ENCODE measurements at places on chromosomes 1 and 21.

DNA sequence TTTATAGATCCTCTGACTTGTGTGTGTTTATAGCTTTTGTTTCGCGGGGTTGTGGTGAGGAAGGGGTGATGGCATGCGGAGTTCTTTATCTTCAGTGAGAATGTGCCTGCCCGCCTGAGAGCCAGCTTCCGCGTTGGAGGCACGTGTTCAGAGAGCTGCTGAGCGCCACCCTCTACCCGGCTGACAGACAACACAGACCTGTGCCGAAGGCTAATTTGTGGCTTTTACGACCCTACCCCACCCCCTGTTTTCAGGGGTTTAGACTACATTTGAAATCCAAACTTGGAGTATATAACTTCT is 14.4 kb upstream of the CD101 start:
- DNase-seq = no peak

DNA sequence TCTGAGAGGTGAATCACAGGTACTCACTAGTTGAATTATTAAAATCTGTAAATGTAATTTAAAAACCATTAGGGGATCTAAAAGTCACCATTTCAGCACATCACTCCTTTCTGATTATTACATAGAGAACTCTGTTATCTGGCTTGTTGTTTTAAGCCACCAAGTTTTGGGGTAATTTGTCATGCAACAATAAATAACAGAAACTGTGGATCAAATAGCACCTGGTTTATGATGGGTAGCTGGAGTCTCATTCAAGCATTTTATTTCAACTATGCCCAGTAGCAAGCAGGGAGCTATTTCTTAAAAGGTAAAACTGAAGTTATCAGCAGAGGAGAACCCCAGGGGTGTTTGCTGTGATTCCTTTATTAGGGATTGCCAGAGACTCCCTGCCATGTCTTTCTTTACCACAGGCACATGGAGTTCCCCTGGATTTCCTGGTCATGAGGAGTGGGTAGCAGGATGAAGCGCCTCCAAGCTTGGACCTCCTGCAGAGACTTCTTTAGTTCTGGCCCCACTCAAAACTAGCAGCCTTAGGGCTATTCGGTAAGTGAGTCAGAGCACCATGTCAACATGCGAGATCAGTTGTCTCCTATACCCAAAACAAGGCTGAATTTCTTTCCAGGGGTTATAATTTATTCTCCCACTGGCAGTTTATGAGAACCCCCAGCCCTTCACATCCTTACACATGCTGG is 179.2 kb downstream of the GIPC2 start:
- no peak for DNase-seq

GRCh38 chr1:223244366-223245103 is 101.5 kb upstream of the TLR5 start:
- no peak for DNase-seq

GRCh38 chr1:212344905-212345304 is 59.7 kb downstream of the PPP2R5A start:
- DNase-seq = no peak

- DNase-seq = no peak
These were observed 1.2 kb downstream of the PIGP start for GRCh38 chr21:37071561-37072273.

DNA sequence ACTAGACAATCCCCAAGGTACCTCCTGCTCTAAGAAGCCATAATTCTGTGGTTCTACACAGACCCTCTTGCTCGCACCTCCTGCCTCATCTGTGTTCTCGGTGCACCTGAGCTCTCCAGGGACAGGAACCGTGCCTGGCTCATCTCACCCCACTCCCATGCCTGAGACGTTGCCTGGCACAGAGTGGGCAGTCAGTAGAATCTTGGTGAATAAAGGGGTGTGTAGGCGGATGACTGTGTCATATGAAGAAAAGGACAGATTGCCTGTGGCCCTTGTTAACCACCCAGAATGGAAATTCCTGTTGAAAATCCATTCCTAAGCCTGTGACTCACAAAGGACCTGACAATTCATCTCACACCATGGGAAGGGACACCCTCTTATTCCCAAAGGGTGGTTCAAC is 92.9 kb downstream of the KCNN3 start:
- no peak for DNase-seq

DNA sequence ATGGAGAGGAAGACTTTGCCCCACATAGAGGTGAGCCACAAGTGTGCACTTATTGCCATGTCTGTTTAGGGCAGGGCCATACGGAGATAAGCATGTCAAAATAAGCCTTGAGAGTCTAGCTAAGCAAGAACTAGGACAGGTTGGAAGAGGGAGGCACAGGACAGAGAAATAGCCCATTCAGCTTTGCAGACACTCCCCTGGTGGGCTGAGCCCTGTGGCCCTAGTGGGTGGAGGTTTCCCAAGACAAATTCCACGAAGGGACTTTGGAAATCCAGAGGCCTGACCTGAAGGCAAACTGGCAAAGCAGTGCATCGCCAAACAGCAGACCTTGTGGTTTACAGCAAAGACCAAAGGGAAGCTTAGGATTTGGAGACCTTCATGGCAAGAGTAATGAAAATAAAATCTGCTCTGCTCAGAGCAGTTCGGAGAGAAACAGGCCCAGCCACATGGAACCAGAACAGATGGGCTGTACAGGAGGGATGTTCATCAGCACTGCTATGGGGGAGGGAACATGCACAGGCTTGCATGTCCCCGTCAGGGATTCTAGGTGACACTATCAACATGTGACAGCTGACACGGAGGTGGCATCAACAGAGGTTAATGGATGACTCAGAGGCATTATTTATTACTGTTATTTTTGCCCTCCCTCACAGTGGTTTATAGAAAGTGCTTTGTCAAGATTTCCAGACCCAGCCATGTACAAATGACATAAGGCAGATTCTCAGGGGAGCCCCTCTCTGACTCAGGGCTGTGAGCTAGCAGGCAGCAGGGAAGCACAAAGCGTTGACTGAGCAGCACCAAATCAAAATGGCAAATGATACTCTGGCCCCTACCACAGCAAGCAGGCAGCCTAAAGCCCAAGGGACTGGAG is 90.1 kb upstream of the IRF2BP2 start:
- DNase-seq = no peak

DNA sequence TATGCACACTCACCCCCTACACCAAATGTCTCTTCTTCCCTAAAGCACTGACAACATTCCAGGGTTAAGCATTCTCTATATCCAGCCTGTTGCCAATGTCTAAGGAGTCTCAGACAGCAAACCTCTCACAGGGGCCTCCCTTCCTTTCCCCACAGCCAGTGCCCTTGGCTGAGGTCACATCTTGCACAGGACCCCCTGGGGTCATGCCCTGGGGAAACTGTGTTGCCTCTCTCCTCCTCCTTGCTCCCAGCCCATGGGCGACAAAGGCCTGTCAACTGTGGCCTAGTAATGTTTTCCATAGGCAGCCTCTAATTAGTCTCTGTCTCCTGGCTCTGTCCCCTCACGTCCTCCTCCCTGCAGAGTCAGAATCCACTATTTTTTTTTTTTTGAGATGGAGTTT is 54.6 kb downstream of the NENF start:
- DNase-seq = no peak

GRCh38 chr1:11414926-11415538 is 63.9 kb upstream of the DISP3 start:
- no peak for DNase-seq

GRCh38 chr1:201653233-201653632 is 114.3 kb downstream of the NAV1 start:
- peak; percentile 45 for DNase-seq

DNA sequence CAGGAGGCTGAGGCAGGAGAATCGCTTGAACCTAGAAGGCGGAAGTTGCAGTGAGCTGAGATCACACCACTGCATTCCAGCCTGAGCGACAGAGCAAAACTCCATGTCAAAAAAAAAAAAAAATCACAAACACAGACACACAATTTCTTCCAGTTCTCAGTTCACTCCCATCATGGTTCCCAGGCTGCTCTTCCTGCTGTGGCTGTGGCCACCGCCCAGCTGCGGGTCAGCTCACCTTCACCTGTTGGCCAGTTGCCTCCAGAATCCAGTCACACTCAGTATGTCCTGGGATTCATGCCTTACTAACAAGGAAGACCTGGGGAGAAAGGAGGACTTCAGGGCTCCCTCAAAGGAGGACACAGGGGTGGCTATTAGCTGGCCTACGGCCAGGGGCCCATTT is 45.9 kb upstream of the SLC25A33 start:
- no peak for DNase-seq

GRCh38 chr1:159908031-159908940 is 8.3 kb upstream of the CFAP45 start:
- DNase-seq = no peak

DNA sequence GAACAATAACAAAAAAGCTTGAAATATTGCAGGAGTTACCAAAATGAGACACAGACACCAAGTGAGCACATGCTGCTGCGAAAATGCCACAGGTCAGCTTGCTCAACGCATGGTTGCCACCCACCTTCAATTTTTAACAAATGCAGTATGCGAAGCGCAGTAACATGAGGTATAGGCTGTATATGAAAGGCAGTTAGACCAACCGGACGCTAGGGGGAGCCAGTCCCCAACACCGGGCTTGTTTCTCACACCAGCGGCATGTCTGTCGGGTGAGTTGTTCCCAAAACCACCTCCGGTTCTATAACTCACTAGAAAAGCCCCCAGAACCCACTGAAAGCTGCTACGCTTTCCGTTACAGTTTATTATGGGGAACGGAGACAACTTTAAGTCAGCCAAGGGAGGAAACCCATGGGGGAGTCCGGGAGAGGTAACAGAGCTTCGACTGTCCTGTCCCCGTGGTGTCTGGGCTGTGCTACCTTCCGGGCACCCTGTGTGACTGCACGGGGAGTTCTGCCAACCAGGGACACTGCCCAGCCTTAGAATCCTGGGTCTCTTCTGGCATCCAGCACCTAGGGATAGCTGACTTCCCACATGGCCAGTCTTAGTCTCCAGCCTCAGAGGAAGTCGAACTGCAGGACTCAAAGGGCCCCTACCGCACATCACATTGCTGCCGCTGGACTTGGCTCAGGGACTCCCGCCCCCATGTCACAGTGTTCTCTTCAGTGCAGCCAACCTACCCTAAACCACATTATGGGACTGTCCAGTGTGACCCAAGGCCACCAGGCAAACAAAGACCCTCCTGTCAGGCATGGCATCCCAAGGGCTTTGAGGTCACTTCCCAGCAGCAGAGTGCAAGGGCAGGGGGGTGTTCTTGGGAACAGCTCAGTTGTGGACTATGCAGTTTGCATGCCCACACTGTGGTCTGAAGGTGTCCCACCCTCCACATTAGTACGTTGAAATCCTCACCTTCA is 14.0 kb downstream of the RNF187 start:
- peak; percentile 77 for DNase-seq

DNA sequence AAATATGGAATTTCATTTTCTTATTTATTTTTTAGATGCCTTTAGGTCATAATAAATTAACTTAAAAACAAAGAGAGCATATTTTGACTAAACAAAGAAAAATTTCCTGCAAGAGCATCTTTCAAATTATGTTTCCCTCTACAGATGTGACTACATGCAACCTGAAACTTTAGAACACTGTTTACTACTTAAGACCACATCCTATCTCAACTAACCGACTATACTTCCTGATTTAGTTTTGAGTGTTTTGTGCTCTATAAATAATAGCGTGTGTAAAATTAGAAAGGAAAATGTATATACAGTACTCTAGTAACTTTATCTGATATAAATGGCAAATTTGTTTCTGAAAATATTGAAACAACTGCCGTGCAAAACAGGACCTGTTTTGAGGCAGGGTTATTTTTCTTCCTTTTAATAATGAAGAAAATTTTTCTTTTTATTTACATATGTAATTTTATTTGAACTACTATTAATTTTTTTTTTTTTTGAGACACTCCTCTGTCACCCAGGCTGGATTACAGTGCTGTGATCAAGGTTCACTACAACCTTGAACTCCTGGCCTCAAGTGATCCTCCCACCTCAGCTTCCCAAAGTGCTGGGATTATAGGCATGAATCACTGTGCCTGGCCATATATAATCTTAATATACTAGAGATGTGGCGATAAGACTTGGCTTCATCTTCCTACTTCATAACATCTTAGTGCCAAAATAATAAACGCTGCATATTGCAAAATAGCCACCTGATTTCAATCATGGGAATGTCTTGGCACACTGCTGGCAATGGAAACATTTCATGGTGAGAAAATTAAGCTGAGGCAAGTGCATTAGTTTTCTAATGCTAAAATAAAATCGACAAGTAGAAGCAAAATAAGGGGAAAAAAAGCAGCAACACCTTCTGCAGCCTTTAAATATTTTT is 12.3 kb downstream of the ZRANB2 start:
- DNase-seq = no peak

GRCh38 chr1:156921053-156921529 is 659 bp downstream of the LRRC71 start:
- DNase-seq = no peak

DNA sequence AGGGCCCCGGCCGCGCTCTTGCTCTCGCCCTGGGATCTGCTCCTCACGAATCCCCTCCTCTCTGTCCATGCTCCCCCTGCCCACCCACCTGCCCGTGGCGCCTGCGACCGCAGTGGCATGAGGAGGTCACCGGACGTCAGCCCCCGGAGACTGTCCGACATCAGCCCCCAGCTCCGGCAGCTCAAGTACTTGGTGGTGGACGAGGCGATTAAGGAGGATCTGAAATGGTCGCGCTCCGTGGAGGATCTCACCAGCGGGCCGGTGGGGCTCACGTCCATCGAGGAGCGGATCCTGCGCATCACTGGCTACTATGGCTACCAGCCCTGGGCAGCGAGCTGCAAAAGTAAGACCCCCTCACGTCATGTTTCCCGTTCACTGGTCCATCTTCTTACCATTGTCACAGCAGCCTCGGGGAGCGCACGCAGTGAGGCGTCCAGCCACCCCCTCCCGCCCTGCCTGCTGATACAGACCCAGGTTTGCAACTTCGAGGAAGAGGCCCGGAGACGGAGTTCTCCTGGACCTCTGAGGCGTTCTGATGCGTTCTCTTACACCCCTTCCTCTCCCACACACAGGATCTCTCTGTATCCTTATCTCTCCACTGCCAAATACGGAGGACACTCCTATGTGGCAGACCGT is 1.1 kb downstream of the SLC35F3 start:
- no peak for DNase-seq

- no peak for DNase-seq
These were observed 724.0 kb downstream of the LTN1 start for GRCh38 chr21:28268685-28269084.

GRCh38 chr21:37865156-37865555 is 51.1 kb downstream of the KCNJ6 start:
- no peak for DNase-seq

All from GDM1 (cell line).